ENCODE measurements at places on chromosomes 1 and 21. TPM values are rescaled to one million over a fixed set of nuclear protein-coding genes. Genes with fewer than 3 reads are reported as not detected.

DNA sequence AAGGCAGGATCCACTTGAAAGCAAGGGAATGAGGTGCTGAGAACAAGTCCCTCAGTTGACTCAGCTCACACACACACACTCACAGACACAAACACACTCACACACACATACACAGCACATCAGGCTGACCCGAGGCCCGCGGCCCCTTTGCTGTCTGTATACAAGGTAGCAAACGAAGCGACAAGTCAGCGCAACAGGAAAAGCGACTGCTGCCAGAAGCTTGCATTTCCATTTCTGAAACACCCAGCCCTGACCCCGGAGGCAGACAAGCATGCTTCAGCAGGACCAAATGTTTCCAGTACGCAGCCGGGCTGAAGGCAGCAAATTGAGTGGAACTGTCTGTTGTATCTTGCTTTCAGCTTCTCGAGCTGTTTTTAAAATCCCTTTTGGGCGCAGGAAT, 501.6 kb downstream of the NPHP4 start:
- no peak for DNase-seq

- no peak for DNase-seq
Observed at GRCh38 chr1:219902951-219903350, 25.4 kb downstream of the SLC30A10 start.

The THEMIS2 gene
- 14.5 TPM for total RNA-seq

- DNase-seq = no peak
Observed at GRCh38 chr1:155062702-155063411, 683 bp upstream of the EFNA4 start.

DNA sequence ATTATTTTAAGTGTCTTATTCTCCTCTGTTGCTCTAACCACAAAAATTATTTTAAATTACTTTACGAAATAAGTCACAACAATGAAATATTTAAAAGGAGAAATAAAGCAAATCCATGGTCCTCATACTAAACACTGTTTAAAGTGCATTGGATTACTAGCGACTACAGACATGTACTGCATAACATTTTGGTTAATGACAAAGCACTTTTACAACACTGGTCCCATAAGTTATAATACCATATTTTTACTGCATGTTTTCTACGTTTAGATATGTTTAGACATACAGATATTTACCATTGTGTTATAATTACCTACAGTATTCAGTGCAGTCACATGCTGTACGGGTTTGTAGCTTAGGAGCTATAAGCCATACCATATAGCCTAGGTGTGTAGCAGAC, 30.2 kb downstream of the VAMP4 start:
- no peak for DNase-seq

GRCh38 chr1:203491664-203492063, 2.3 kb upstream of the OPTC start:
- no peak for DNase-seq

The ETV3 gene
- 14.1 TPM for total RNA-seq

DNA sequence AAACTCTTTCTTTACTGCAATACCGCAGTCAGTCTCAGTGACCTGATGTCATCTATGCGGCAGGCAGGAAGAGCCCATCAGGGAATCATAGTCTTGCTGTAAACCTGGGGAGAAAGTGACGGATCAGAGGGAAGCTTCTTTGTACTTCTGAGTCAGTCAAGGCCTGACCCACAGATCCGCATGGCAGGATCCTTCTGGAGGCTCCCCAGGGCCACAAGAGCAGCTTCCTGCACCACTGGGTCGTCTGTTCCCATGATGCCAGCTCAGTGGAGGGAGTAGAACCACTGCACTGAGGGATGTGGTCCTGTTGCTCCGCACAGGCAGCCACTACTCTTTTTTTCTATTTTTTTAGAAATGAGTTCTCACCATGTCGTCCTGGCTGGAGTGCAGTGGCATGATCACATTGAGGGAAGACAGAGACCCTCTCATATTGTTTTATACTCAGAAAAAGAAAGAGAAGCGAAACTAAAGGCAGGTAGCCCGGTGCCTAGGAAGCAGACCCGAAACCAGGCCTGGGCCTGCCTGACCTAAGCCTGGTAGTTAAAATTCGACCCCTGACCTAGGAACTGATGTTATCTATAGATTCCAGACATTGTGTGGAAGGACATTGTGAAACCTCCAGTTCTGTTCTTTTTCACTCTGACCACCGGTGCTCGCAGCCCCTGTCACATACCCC, 6.3 kb upstream of the ERVH48-1 start:
- DNase-seq = no peak

DNA sequence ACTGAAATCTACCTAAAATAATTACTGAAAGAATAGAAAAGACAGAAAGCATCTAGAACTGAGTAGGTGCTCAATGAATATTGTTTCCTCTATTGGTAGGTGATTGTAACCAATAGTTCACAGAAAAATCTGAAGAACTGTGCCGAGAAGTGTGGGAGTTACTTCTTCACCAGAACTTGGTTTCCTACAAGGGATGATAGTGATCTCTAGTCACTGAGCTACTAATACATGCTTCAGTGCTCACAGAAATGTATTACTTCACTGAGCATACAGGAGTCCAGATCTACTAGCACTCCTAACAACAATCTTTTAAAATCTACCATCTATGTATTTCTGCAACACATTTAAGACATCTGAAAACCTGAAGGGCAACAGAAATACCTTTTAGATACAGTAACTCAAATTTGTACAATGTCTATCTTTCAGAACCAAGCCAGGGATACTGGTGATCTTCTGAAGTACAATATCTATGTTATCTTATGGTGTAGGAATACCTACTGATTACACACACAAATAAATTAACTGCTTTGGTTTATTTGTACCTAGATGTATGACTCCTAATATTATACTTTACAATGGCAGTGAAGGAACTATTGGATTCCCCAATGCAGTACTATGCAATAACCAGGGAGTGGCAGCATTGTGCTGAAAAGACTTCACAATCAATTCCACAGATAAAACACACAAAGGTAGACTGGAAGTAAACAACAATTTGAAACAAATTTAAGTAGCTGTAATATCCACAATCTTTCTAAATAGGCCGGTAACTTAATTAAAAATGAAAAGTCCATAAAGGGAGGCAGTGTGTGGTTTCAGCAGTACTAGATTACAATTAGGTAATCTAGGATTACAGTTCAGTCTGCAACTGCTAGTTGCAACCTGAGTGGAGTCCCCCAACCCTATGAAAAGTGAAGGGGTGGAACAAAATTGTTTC, 243.0 kb downstream of the SLC45A1 start:
- DNase-seq = no peak

Measured in sigmoid colon (tissue), 7 donors.